ENCODE measurements at places on chromosomes 5 and 9.

- DNase-seq = no peak
These were observed 498 bp downstream of the ZNF367 start for GRCh38 chr9:96417661-96418082.

- DNase-seq = peak; percentile 73
These were observed 32.0 kb upstream of the TTLL11 start for GRCh38 chr9:122125158-122125508.

- no peak for DNase-seq
These were observed 542.3 kb downstream of the PSAT1 start for GRCh38 chr9:78839252-78839651.

DNA sequence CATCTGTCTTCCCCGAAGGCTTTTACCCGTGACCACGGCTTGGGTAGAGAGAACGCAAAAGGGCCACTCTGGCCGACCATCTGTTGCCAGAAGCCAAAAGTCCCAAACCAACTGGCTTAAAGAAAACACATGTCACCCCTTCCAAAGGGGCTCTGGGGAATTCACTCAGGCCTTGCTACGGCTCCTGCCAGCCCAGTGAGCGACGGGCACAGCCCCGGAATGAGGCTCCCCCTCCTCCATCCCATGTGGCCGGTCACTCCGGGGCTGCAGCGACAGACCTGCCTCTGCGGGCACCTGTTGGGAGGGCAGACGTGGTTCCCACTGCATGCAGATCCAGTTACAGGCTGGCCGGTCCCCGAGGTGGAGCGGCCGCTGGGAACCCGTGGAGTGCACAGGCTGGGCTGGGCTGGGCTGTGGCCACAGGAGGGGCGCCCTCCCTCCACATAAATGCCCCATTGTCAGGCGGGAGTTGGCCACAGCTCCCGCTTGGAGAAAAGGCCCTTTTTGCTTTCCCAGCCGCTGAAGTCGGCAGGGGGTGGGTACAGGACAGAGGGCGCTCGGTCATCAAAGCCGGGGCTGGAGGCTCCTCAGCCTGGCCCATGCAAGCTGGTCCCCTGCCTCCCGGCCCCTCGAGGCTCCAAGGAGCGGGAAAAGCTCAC, 19.9 kb downstream of the NOTCH1 start:
- DNase-seq = no peak

- no peak for DNase-seq
These were observed 124.0 kb downstream of the RGS3 start for GRCh38 chr9:113587471-113588031.

DNA sequence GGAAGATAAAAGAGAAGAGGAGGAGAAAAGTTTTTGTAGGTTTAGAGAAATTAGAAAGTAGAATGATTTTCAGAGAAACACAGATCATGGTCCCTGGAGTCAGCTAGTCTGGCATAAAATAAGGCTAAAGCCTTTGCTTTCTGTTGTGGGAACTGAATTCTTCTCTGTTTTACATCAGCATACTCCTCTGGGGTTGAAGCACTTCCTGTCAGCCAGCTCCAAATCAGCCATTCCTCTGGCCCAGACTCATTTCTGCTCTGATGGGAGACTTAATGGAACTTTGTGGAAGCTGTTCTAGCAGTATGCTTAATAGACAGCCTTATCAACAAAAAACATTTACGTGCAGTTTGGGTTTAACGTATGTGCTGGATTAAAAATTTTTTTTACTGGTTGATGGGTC, 143.2 kb downstream of the HMHB1 start:
- DNase-seq = peak; percentile 67

DNA sequence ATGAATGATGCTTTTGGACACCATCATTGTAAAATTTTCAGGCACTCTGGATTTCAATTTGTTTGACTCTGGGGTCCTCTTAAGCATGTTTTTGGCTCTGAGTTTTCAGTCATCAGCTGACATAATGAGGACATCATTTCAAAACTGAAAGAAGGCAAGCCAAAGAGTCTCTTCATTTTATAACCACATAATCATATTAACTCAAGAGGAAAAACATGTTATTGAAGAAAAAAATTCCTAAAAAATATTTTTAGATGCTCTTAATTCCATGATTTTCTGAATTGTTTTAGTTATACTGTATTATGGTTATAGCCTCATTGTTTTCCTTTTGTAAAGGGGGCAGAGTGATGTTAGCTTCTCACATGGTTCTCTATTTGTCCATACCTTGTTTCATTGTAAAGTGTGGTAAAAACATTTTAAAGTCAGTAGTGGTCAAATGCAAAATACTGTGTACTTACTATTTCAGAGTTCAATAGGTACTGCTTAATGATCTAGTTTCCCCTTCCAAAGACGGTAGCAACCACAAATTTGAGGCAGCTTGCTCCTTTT, 472.1 kb downstream of the DMRT2 start:
- no peak for DNase-seq

DNA sequence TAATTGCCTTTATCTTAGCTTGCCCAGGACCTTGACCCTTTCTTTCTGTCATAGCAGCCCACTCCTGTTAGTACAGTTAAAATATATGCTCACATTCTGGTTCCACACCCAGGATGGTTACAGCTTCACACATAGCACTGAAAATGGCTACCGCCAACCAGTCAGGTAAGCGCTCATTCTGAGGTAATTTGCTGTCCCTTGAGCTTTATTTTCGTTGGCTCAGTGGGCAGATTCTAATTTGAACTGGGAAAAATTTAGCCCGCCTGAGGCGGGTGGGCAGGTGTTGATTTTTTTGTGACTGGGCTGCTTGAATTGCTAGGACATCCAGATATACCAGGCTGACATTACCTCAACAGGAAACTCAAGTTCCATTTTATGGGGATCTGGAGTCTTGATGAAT, 137.5 kb downstream of the KCTD16 start:
- no peak for DNase-seq

DNA sequence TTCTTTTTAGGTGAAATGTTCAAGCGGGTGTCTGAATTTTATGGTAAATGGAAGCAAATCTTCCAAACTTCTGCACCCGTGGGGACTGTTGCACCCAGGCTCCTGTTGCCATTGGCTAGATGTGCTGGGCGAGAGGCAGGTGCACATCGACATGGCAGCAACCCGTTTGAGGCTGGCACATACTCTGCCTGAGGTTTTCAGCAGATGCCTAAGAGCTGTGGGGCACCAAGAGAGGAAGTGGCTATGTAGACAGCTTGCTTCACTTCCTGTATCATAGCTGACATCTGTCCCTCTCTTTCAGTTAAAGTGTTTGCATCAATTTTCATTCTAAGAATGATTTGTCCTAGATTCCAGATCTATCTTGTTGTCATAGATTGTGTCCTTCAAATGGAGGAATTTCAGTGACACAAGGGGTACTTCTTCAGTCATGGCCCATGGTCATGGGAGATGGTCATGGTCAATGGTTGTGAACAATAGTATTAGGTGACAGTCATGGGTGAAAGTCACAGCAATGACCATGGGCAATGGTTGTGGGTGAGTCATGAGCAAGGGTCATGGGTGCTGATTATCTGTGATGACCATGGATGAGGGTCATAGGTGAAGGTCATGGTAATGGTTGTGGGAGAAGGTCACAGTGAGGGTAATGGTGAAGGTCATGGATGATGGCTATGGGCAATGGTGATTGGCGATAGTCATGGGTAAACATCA, 115.1 kb upstream of the IRX4 start:
- no peak for DNase-seq

GRCh38 chr5:77892061-77893010, 116.2 kb upstream of the TBCA start:
- DNase-seq = no peak

DNA sequence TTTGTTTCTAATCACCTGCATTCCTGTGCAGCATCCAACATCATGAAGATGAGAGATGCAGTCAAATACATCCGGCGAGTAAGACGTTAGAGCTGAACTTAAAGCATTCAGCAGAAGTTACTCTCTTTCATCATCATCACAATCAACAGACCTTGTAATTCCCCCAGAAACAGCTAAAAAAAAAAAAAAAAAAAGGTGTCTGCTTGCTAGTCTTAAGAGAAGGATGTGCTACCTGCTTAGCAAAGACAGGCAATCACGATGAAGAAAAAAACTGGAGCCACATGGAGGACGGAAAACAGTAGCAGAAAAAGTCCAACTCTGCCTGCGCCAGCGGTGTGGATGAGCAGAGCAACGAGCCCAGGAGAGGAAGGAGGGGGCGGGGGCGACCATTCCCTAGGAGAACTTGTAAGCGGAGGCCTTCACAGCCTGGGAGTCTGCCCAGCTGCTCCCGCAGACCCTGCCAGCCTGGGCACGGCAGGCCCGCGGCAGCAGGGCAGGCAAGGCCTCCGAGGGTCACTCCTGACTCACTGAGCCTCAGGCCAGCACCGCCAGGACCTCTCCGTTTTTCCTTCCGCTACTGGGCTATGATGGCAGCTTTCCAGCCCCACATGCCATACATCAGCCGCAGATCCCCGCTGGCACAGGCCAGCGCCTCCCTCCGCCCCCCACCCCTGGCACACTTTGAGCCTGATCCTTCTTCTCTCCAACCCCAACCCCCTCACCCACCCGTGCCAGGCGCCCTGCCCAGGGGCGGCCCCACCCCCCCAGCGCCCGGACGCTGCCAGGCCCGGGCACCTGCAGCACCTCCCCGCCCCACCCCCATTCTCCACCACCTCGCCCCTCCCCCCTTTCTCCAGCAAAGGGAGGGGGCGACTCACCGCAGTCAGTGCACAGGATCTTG, 1.4 kb downstream of the NRG2 start:
- peak; percentile 48 for DNase-seq

DNA sequence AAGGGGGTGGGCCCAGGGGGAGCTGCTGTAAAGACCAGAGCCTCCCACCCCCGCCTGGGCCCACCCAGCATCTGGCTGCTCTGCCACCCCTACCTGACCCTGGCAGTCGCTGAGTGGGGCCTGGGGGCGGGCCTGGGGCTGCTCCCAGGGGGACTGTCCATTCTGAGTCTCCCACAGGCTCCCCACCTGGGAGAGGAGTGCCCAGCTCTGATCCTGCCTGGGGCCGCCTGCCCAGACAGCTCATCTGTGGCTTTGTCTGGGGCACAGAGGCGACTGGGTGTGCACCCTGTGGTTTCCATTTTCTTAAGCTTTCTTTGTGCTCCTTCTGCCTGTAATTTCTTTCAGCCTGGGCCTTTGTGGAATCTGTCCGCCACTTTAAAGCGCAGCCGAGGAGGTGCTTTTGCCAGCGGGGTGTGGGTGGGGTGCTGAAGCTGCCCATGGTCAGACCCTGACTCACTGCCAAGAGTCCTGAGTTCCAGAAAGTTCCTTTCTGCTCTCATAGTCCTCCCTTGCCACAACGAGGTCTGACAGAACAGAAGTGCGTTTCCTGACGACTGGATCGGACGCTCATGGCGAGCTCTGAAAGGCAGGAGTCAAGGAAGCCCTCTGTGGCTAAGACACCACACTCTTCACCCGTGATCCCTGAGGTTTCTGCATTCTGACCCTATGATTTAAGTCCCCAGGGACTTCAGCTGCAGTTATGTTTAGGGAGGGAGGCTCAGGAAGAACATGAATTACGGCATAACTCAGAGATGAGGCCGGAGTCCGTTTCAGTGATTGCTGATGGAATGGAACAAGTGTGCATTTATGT, 225.0 kb downstream of the FANCC start:
- DNase-seq = peak; percentile 97

GRCh38 chr5:153456993-153457392, 33.5 kb upstream of the GRIA1 start:
- no peak for DNase-seq

GRCh38 chr5:28567048-28567447, 1528.7 kb upstream of the CDH9 start:
- DNase-seq = no peak

DNA sequence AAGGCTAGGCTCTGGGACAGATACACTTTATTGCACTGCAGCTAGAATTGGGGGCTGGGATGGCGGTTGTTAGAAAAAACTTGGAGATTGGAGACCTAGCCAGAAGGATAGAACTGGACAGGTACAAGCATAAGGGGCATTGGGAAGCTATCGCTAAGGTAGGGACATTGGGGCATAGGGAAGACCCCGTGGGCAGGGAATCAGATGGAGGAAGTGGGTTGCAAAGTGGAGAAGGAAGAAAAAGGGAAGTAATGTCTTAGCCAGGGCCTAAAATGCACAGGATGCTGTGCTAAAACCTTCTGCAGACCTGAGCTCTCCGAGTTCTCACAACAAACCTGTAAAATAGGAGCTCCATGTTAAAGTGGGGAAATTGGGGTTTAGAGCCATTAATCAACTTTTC, 178.2 kb downstream of the ZDHHC21 start:
- DNase-seq = no peak

DNA sequence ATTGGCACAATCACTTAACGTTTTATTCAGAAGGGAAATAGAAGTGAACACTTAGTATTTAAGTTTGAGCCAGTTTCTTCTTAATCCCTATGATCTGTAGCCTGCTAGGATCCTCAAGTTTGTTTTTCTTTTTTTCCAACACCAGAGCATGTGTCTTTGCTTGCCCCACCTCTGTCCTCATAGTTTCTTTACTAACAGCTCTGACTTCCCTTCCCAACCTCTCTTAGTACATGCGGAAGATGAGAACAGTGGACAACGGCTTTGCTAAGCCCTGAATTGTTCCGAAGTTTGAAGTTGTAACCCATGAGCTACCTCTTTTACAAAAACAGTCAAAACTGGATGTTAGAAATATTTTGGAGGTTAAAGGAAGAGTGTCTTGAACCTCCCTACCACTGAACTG, 61.7 kb upstream of the TAF11L2 start:
- DNase-seq = no peak

GRCh38 chr5:73531356-73531755, 33.1 kb downstream of the BTF3 start:
- peak; percentile 32 for DNase-seq

DNA sequence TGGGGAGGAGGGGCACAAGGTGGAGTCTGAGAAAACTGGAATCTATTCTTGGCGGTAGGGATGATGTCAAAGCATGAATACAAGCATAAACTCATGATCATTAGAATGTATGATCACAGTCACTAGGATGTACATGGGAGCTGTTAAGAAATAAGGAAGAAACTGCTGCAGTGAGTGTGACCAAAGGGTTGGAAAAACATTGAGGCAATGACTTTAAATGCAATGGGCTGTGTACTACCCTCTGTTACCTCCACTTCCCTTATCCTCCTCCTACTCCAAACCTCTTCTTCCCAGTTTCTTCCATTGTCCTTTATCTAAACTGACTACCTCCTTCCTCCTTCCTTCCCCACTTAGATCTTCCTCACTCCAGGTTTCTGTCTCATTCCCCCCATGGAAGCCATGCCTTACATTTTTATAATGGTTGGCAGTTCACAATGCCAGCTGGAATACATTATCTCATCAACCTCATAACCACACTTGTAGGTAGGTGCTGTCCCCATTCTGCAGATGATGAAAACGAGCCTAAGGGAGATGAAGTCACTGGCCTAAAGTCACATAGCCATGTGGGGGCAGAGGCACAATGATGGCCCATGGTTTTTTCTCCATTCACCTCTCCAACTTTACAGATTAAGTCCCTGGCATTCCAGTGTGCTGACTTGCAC, 21.9 kb upstream of the TNFSF15 start:
- no peak for DNase-seq

GRCh38 chr9:18360005-18360404, 113.9 kb upstream of the ADAMTSL1 start:
- no peak for DNase-seq

- DNase-seq = no peak
These were observed 99.8 kb downstream of the TAF11L14 start for GRCh38 chr5:17734011-17734410.

DNA sequence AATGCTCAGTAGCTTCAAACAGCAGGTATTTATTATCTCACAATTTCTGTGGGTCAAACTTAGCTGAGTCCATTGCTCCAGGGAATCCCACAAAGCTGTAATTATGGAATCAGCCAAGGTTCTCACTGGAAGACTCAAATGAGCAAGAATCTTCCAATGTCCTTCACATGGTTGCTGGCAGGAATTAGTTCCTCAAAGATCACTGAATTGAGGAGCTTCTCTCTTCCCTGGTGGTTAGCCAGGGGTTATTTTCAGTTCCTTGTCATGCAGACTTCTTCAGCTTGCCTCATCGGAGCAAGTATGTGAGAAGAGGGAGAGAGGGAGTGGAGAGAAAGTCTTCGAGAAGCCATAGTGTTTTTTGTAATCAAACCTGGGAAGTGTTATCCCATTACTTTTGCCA, 2331.9 kb downstream of the MAT2B start:
- DNase-seq = no peak
